Activated CD8-positive, alpha-beta memory T cell treated with anti-CD3 and anti-CD28 coated beads, Interleukin-2, amount 10 ng/mL, durations not matched to agents 7 days and 5 days (primary cell): ENCODE measurements at places on chromosomes 11 and 22. TPM values are rescaled to one million over a fixed set of nuclear protein-coding genes. Genes with fewer than 3 reads are reported as not detected.

Gene CD3G
- total RNA-seq: 218 TPM

DNA sequence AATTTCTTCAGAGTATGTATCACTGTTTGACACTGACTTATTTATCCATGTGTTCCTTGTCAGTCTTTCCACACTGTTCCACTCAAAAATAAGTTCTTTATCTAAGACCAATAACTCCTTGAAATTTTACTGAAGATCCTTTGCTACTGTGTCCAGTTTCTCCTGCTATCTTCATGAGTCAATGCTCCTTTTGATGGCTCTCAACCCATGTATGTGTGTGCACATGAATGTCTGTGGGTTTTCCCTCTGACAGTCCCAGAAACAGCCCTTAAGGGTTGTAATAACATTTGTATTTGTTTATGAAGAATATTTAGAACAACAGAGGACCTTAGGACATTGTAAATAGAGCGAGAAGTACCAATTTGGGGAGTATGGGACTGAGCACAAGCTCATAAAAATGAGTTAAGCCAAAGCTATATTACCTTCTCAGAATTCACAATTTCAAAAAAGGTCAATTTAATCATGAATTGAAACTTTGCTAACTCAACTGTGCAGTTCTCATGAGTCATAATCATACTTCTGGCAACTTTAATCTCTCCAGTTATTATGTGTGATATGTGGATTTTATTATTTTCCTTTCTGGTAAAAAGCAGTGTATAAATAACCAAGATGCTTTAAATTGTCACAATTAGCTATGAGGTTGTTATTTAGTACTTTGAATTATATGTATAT is 533.6 kb downstream of the CNTN5 start:
- DNase-seq: no peak

DNA sequence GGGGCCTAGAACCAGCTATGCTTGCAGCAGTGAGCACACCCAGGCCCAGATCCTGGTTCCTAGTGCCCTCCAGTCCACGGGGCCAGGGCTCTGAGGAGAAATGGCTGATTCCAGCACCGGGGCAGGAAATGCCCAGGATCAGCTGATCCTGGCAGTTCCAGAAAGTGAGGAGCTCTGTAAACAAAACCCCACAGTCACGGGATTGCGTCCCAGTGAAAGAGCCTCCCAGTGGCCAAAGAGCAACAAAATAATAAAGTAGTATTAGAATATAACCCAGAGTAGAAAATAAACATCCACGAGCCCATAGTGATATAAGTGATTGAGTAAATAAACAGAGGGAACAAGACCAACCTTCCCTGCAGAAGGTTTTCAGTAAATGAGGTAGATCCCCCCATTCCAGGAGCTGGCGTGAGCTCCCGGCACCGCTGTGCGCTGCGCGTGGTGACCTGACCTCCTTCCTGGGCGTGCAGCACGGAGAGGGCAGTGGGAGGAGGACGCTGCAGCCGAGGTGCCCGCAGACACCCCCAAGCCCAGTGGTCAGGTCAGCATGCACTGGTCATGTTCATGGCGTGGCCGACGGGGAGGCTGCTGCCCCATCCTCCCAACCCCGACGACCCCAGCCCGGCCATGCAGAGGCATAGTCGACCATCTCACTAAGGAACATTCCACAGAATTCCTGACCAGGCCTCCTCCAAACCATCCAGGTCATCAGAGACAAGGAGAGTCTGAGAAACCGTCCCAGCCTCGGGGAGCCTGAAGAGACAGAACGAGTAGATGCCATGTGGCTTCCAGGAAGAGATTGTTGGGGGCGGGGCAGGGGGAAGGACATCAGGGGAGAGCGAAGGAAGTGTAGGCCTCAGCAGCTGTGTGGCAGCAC is 19.8 kb downstream of the PTDSS2 start:
- no peak for DNase-seq

DNA sequence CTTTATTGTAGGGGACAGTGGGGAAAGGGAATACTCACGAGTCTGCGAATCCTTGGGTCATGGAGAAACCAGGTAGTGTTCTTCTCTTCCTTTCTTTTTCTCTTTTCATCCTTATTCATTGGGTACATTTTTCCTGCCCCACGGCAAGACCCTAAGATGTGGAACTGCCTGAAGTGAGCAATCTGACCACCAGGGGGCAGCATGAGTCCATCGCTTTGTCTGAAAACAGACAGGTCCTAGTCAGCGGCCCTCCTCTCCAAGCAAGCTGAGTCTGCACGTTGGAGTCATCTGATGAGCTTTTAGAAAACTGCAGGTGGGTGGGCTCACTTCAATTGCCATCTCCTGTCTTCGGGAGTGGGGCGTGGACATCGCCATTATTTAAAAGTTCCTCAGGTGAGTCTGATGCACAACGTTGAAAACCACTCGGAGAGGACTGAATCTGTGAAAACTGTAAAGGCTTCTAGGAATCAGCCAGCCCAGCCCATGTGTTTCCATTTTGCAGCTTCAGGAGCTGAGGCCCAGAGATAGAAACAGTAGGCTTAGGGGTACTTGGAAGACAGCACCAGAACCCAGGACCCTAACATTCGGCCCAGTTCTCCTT is 34.0 kb upstream of the FBXO3 start:
- DNase-seq: peak; percentile 87

- no peak for DNase-seq
Observed at GRCh38 chr22:48478529-48479265, 1349.0 kb downstream of the BRD1 start.

Gene RIMBP3C
- 0.18 TPM for total RNA-seq

GRCh38 chr11:118071416-118072030 is 5.4 kb upstream of the TMPRSS4 start:
- DNase-seq: no peak

DNA sequence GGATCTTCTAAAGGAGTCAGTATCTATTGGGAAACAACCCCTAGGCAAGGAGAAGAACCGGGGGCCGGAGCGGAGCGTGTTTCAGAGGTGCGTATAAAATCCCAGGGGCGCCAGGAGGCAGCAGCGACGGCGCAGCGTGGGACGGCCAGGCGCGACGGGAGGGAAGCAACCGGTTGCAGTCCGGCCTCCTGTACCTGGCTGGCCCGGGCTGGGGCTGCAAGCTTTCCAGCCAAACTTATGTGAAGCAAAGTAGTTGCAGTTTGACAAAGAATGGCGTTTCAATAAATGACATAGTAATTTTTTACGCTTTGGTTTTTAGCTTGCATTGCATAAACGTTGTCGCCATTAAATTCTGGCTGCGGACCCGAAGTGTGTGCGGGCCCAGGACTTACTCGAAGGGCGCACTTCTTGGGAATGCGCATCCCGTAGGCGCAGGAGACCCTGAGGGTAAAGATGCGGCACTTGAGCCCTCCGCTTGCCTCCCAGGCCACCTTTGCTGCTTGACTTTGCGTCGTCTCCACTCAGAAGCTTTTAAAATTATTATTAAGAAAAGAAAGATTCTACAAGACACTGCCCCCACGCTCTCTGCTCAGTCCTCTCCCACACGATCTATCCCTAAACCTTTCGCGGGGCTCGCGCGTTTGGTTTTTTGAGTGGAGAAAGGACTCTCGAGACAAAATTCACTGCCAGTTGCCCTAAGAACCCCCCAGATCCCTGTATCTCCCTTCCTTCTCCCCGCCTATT is 1.6 kb upstream of the WT1 start:
- no peak for DNase-seq

DNA sequence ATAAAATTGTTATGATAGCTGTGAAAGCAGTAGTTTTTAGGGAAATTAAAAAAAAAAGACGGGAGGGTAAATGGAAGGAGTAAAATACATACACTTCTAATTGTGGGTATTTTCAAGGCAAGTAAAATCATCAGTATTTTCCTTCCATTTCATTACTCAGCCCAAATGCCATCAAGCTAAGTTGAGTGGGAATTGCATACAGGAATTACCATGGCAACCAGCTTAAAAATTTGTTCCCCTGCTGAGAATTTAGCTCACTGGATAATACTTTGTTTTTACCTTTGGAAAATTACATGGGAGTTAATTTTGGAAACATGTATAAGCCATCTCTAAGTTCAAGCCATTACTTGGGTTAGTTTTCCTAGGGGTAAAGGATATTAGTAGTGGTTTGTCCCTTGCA is 1873.4 kb downstream of the LRRC4C start:
- no peak for DNase-seq

- DNase-seq: no peak
Observed at GRCh38 chr11:78822931-78823423, 248.3 kb upstream of the NARS2 start.

- DNase-seq: peak; percentile 74
Observed at GRCh38 chr11:34339149-34340064, 18.4 kb downstream of the ABTB2 start.

DNA sequence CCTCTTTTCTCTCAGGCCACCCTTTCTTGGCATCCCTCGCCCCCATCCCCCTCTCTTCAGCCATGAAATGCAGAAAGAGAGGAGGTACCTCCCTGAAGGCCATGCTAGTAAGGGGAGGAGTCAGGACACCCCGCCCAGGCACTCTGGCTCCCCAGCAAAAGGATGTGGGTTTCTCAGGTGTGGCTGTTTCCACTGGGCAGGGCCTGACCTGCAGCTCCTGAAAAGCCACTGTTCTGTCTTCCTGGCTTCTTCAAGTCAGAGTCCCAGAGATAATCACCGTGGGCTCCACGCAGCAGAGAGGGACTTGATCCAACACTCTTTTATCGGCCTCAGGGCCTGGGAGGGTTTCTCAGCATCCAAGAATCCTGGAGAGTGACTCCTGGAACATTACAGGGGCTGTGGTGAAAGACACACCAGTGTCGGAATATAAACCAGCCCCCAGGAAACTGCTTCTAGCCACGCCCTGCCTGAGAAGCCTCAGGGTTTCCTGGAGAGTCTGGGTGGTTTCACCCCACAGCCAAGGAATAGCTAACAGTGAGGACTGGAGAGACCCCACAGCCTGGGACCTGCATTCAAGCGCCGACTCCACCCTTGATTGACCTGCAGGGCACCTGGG is 45.7 kb upstream of the TSPAN18 start:
- peak; percentile 93 for DNase-seq

Gene GAS2L1
- 12.0 TPM for total RNA-seq

Gene RIN1
- total RNA-seq: 0.68 TPM

Gene TNNT3
- total RNA-seq: 7.6 TPM

DNA sequence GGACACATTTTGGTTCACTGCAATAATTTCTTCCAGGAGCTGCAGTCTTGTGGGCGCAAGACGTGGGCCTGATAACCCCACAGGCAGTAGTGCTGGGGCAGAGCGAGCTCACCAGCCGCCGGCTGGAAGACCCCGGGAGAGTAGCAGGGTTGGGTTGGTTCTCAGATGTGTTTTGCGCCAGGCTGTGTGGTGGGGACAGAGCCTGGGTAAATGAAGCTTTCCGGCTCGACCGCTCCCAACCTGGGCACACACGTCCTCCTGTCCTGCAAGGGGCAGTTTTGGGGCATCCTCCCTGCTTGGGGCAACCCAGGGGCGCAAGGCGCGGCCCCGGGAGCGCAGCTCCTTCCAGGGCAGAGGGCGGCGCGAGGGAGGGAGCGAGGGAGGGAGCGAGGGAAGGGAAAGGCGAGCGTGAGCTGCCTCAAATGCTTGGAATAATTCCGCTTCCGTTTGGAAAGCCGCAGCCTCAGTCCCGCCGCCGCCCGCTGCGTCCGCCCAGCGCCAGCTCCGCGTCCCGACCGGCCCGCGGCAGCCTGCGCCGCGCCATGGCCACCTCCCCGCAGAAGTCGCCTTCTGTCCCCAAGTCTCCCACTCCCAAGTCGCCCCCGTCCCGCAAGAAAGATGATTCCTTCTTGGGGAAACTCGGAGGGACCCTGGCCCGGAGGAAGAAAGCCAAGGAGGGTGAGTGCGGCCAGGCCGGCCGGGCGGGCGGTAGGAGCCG is at the start of gene PARVA:
Gene PARVA, plus strand, starts transcription at position 466 of the 718 bp plus-strand sequence. Its CDS starts 77 bp downstream, at position 543.
- no peak for DNase-seq

DNA sequence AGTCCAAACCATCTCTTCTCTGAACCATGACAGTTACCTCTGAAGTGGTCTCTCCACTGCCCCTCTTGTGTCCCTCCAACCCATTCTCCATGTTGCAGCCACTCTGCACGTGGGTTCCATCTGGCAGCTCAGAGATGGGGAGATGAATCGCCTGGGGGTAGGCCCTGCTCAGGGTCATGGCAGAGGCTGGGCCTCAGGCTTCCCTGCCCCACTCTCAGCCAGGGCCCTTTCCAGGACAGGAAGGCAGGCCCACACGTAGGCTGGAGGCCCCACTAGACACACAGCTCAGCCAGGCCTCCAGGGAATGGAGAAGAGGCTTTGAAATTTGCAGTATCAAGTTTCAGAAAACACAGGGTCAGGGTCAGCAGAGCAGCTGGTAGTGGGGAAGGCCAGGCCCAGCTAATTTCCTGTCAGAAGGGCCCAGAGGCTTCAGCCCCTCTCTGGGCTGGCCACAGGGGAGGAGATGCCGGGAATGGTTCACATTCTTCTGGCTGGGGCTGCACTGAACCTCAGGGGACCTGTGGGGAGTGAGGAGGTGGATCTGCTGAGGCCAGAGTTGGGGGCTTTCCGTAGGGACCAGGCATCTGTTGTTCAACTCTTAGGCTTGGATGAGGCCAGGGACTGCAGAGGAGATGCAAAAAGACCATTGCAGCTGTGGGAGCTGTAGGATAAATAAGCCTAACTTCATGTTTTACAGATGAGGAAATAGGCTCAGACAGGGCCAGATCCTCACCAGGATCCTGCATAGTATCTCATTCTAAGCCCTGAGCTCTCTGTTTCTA is 101.6 kb downstream of the SWAP70 start:
- no peak for DNase-seq

Gene KCNK7
- total RNA-seq: 1.1 TPM

DNA sequence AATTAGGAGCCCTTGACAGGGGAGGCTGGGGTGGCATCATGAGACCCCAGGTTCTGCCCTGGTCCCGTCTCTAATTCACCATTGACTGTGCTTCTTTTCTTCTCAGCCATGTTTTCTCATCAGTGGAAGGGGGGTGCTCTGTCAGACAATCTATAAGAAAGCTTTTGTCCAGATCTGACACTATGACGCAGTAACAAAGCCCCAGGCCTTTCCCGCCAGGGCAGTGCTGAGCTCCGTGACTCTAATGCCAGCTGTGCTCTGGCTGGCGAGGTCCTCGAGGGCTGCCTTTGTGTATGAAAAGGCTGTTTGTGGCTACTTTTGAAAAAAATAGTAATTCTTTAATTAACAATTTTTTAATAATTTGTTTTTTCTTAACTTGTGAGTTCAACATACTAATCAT is 3.2 kb downstream of the CD6 start:
- peak; percentile 62 for DNase-seq

- DNase-seq: no peak
Observed at GRCh38 chr22:25137577-25138525, 61.8 kb upstream of the CRYBB3 start.

Gene GALR3
- not detected for total RNA-seq

- no peak for DNase-seq
Observed at GRCh38 chr22:33923033-33923432, 2.8 kb upstream of the LARGE1 start.

DNA sequence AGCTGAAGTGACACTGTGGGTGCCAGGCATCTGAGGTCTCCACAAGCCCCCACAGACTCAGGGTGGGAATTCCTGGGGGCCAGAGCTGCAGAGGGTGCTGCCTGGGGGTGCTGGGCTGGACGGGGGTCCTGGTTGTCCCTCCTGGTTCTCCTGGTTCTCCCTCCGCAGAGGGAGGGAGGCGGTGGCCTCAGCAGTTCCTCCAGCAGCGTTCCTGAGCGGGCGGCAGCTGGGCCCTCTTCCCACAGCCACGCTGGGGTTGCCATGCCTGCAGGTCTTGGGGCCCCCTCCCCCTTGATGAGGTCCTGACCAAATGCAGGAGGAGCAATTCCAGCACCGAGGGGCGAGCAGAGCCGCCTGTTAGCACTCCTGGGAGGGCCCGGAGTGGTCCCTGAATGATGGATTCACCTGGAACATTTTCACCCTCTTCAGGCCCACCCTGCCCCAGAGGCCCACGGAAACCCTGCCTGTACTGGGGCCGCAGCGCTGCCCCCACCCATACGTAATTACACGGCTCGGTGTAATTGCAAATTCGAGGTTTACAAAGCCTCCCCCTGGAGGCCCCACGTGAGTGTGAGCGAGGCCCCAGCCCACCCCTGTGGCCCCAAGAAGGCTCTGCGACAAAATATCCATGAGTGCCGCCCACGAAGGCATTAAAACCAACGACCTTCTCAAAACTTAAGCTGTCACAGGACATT is 635 bp downstream of the C11orf21 start:
- DNase-seq: peak; percentile 48
